A673 (cell line): ENCODE measurements at places on chromosomes 6 and 20. TPM values are rescaled to one million over a fixed set of nuclear protein-coding genes. Genes with fewer than 3 reads are reported as not detected.

DNA sequence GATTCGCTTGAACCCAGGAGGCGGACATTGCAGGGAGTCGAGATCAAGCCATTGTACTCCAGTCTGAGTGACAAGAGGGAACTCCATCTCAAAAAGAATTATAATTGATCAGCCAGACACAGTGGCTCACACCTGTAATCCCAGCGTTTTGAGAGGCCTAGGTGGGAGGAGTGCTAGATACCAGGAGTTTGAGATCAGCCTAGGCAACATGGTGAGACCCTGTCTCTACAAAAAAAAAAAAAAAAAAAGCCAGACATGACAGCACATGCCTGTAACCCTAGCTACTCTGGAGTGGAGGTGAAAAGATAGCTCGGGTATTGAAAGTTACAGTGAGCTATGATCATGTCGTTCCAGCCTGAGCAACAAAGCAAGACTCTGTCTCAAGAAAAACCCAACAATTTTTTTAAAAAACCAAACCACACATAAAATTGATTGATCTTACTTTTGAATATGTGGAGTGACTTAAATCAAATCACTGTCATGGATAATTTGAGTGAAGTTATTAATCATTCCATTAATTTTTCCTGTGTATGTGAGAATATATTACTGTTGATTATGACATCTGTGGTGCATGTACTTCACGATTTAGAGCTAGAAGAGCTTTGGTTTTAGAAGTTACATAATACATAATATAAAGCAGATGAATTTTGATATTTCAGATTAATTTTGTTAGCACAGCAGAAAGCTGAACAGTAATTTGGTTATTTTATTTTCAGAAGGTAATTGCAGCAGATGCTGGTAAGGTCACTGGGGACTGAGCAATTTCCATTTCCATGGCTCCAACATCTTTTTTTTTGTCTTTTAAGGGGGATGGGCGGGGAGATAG is 34.4 kb downstream of the NCOA7 start:
- DNase-seq: no peak
- H3K4me3 ChIP-seq: no peak overlapping the region
- no peak overlapping the region for H3K27ac ChIP-seq
- no peaks in the 10 kb centered on the region for H3K27me3 ChIP-seq
- H3K4me1 ChIP-seq: peaks cover 11% of the 10 kb centered on the region
- H3K36me3 ChIP-seq: no peaks in the 10 kb centered on the region

GRCh38 chr6:29737707-29738630 is 14.7 kb downstream of the HLA-F start:
- H3K27me3 ChIP-seq: peaks cover 16% of the 10 kb centered on the region
- H3K27ac ChIP-seq: no peak overlapping the region
- H3K4me3 ChIP-seq: no peak overlapping the region
- H3K36me3 ChIP-seq: no peaks in the 10 kb centered on the region

The MLIP gene
- 0.58 and 0.74 TPM in 2 replicates for total RNA-seq

The CBFA2T2 gene
- total RNA-seq: 13.1 and 15.2 TPM in 2 replicates

DNA sequence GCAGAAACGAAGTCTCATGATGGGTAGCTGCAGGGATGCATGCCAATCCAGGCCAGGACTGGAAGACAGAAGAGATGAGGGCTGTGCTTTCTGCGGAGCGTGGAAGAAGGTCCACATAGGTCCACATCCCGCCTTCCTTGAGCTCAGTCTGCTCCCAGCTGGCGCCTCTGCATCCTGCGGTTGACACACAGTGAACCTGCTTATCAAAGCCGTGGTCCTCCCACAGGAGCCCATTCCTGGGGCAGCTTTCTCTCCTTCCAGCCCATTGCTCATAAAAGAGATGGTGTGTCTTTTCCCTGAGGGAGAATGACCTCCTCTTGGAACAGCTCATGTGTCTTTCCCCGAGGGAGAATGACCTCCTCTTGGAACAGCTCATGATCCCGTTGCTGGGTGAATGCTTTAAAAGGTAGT is 225.4 kb downstream of the CDH4 start:
- no peaks in the 10 kb centered on the region for H3K36me3 ChIP-seq
- H3K4me1 ChIP-seq: no peaks in the 10 kb centered on the region
- H3K27ac ChIP-seq: no peak overlapping the region

DNA sequence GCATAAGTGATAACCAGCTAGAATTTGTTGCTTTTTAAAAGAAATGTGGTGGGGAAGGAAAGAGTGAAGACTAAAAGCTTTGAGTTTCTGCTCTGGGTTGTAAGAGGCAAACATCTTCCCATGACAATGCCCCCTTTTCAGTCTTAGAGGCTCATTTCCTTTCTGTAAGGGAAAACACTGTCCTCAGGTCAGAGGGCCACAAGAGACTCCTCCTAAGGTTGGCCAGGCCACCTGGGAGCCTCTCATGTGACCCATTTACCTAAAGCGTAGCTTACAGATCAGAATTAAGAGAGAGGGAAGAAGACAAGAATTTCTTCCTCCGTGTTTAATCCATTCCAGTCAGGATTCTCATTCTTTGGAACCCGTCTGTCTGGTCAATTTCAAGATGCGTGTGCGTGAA is 220.4 kb upstream of the HEY2 start:
- peaks cover 3% of the 10 kb centered on the region for H3K4me1 ChIP-seq
- no peaks in the 10 kb centered on the region for H3K36me3 ChIP-seq
- peaks cover 5% of the 10 kb centered on the region for H3K27me3 ChIP-seq
- no peak overlapping the region for H3K27ac ChIP-seq
- no peak for DNase-seq

The KCNK16 gene
- total RNA-seq: not detected in 2 replicates

DNA sequence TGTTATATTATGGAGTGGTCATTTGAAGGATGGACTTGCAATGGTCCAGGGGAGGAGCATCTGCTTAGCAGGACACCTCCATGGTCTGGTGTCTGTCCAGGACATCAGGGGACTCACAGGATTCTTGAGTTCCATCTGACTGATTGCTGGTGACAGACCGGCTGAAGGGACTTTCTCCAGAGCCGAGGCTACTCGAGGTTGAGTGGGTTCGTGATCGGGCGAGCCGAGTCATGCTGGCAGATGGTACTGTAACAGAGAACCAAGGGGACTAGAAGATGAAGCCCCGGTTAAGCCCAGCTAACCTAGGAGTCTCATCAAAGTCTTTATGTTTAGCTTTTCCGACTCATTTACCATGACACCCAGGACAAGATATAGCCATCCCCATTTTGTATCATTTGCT is 7.5 kb upstream of the SLA2 start:
- no peaks in the 10 kb centered on the region for H3K4me1 ChIP-seq
- H3K27me3 ChIP-seq: no peaks in the 10 kb centered on the region
- no peak for DNase-seq
- H3K27ac ChIP-seq: no peak overlapping the region
- no peak overlapping the region for H3K4me3 ChIP-seq

DNA sequence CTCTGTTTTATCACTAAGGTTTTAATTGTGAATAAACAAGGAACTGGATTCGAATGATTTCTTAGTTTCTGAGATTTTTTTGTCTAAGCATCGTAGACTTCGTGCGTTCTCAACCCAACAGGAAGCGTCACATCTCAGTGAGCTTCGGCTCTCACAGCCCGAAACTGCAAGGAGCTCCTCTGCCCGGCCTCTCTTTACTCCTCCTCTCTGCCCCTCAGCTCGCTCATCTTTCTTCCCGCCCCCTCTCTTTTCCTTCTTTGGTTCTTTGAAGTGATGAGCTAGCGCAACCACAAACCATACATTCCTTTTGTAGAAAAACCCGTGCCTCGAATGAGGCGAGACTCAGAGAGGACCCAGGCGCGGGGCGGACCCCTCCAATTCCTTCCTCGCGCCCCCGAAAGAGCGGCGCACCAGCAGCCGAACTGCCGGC is 480 bp upstream of the NT5E start:
- peak overlapping the region; percentile 67 for H3K27ac ChIP-seq
- peak overlapping the region; percentile 60 for H3K4me3 ChIP-seq
- peak; percentile 82 for DNase-seq
- peaks cover 5% of the 10 kb centered on the region for H3K4me1 ChIP-seq

DNA sequence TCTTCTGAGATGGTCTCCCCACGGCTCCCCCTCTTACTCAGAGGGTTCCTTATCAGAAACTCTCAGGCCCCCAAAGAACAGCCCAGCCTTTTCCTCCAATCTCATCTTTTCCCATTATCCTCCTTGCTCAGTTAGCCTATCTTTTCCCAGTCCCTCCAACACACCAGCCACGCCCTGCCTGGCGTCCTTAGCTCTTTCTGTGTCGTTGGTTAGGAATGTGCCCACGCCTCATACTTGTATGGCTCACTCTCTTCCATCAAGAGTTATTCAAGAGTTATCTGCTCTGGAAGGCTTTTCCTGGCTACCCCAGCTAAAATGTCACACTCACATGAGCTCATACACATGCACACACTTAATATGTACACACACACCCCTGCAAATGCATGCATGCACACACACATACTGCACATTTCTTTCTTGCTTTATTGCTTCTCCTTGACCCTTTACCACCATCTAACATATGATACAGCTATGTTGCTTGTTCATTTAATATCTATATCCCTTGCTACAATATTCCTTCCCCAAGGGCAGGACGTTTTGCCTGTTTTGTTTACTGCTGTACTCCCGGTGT is 37.6 kb downstream of the SLC2A10 start:
- no peak overlapping the region for H3K27ac ChIP-seq
- no peak for DNase-seq
- no peaks in the 10 kb centered on the region for H3K36me3 ChIP-seq
- H3K27me3 ChIP-seq: peaks cover 63% of the 10 kb centered on the region
- H3K4me1 ChIP-seq: no peaks in the 10 kb centered on the region

DNA sequence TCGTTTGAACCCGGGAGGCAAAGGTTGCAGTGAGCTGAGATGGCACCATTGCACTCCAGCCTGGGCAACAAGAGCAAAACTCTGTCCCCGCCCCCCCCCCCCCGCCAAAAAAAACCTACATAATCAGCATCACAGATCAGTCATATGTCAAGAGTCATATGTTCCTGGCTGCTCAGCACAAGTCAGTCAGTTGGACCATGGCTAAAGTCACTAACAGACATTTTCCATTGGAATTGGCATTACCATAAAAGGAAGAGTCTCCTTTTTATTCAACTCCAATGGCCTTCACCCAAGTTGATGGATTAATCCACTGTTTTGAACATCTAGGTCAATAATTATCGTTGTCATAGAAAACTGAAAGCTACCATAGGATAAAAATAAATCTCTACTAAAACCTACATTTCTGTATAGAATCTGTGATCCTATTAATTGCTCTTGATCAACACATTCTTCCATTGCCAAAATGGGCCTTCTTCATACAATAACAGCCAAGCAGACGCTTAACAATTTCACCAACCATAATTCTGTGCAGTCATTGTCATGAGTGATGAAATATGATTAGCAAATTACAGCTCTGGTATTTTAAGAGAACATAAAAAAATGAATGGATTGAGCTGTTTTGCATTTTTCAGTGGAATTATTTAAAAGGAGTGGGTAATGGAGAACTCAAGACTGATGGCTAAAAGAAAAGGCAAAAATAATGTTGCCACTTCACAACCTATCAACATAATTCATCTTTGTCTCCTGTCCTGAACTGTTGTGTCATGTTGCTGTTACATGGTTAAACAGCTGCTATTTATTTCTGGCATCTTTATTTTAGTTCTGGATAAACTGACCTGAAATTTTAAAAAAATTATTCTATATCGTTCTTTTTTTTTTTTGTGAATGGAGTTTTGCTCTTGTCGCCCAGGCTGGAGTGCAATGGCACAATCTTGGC is 555.5 kb upstream of the JARID2 start:
- no peak for DNase-seq
- no peaks in the 10 kb centered on the region for H3K4me1 ChIP-seq
- H3K4me3 ChIP-seq: no peak overlapping the region
- no peak overlapping the region for H3K27ac ChIP-seq

- DNase-seq: no peak
- H3K36me3 ChIP-seq: no peaks in the 10 kb centered on the region
- H3K27me3 ChIP-seq: no peaks in the 10 kb centered on the region
- H3K27ac ChIP-seq: no peak overlapping the region
- H3K4me1 ChIP-seq: no peaks in the 10 kb centered on the region
Measured at GRCh38 chr6:22113026-22113766, 183.6 kb downstream of the PRL start.

GRCh38 chr20:50259705-50260478 is 69.3 kb downstream of the CEBPB start:
- no peaks in the 10 kb centered on the region for H3K27me3 ChIP-seq
- no peaks in the 10 kb centered on the region for H3K36me3 ChIP-seq
- H3K27ac ChIP-seq: peak overlapping the region; percentile 47
- DNase-seq: no peak

DNA sequence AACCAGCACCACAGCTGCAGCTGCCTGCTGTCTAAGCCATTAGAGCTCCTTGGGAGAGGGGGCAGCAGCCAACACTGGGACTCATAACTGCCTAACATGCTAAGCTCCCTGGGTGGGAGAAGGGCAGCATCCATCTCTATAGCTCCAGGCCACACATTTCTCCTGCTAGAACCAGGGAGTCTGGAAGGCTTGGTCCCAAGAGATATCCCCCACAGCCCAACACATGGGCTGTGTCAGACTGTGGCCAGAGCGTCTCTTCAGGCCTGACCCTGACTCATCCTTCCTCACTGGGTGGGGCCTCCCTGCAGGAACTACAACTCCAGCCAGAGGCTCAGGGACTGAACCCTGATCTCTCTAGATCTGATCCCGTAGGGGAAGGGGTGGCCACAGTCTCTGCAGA is 411.1 kb downstream of the HDGFL1 start:
- no peaks in the 10 kb centered on the region for H3K36me3 ChIP-seq
- H3K27me3 ChIP-seq: no peaks in the 10 kb centered on the region
- H3K4me1 ChIP-seq: no peaks in the 10 kb centered on the region
- H3K27ac ChIP-seq: no peak overlapping the region
- H3K4me3 ChIP-seq: no peak overlapping the region

- H3K27me3 ChIP-seq: no peaks in the 10 kb centered on the region
- H3K4me3 ChIP-seq: no peak overlapping the region
- H3K36me3 ChIP-seq: no peaks in the 10 kb centered on the region
- DNase-seq: peak; percentile 4
- H3K27ac ChIP-seq: no peak overlapping the region
- peaks cover 4% of the 10 kb centered on the region for H3K4me1 ChIP-seq
Measured at GRCh38 chr6:38091613-38092012, 272.1 kb downstream of the ZFAND3 start.

- no peaks in the 10 kb centered on the region for H3K27me3 ChIP-seq
- DNase-seq: peak; percentile 12
- no peak overlapping the region for H3K4me3 ChIP-seq
- no peak overlapping the region for H3K27ac ChIP-seq
Measured at GRCh38 chr6:168385037-168385759, 55.8 kb upstream of the SMOC2 start.

DNA sequence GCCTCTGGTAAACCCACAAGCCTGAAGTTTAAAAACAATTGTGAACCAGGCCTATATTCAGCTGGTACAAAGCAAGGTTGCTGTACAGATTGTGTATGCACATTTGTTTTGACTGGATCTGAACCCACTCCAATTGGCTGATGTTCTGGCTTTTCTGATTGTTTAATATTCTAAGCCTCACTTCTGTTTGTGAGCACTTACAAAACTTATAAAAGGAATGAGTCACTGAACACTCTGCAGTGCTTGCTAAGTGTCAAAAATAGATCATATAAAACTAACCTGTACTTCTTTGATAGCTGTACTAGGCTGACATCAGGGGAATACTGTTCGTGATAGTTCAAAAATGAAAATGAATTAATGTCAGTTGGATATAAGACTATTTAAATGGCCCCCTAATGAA is 12.1 kb downstream of the COL21A1 start:
- H3K36me3 ChIP-seq: no peaks in the 10 kb centered on the region
- H3K4me1 ChIP-seq: peaks cover 58% of the 10 kb centered on the region
- DNase-seq: no peak
- H3K4me3 ChIP-seq: no peak overlapping the region
- H3K27me3 ChIP-seq: no peaks in the 10 kb centered on the region
